Thyroid gland (tissue), 4 donors: ENCODE measurements at places on chromosomes 7 and 10. TPM values are rescaled to one million over a fixed set of nuclear protein-coding genes. Genes with fewer than 3 reads are reported as not detected.

GRCh38 chr10:43594944-43595589 lies 11.2 kb upstream of the ZNF485 start:
- H3K27ac ChIP-seq, result no peak overlapping the region
- H3K4me1 ChIP-seq, result no peaks in the 10 kb centered on the region
- H3K4me3 ChIP-seq, result no peak overlapping the region
- H3K36me3 ChIP-seq, result no peaks in the 10 kb centered on the region
- no peaks in the 10 kb centered on the region for H3K27me3 ChIP-seq
- DNase-seq, result no peak

NRCAM gene
- 12.4 TPM for total RNA-seq

CLEC5A gene
- total RNA-seq, result 1.2 TPM

GRCh38 chr10:88205842-88206446 lies 342.5 kb downstream of the PTEN start:
- H3K36me3 ChIP-seq, result no peaks in the 10 kb centered on the region
- no peak overlapping the region for H3K27ac ChIP-seq
- no peaks in the 10 kb centered on the region for H3K27me3 ChIP-seq
- peak; percentile 26 for DNase-seq
- H3K4me3 ChIP-seq, result no peak overlapping the region

GRCh38 chr10:6567203-6567703 lies 12.8 kb downstream of the PRKCQ start:
- H3K4me1 ChIP-seq, result peaks cover 83% of the 10 kb centered on the region
- no peak overlapping the region for H3K4me3 ChIP-seq
- H3K27me3 ChIP-seq, result no peaks in the 10 kb centered on the region
- peak overlapping the region; percentile 94 for H3K27ac ChIP-seq
- no peaks in the 10 kb centered on the region for H3K36me3 ChIP-seq

DNA sequence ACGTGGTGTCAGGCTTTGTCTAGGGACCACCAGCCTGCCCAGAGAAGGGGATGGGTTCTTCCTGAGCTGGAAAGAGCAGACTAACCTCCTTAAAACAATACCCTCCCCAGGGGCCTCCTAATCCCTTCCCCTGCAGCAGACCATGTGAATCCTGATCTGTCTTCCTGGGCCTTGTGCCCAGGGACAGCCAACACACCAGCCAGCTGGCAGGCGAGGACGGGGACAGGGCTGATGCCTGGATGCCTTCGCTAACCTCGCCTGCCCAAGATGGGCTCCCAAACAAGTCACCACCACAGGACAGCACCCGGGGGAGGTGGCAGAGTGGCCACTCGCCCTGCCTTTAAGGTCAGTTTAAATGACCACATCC lies 17.6 kb downstream of the PODXL start:
- H3K4me1 ChIP-seq, result no peaks in the 10 kb centered on the region
- H3K4me3 ChIP-seq, result no peak overlapping the region
- no peaks in the 10 kb centered on the region for H3K27me3 ChIP-seq
- peak overlapping the region; percentile 3 for H3K27ac ChIP-seq

DNA sequence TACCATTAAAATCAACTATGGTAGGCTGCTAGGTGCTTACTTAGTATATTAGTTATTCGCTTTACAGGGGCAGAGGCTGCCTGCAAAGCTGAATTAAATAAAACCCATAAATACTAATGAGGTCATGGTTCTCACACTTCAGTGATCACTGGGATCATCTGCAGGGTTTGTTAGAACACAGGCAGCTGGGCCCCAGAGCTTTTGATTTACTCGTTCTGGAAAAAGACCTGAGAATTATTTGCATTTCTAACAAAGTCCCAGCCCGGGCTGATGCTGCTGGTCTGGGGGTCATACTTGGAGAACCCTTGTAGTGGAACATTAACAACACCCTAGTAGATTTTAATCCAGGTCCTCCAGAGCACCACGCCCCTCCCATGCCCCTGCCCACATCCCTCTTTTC lies 8.5 kb downstream of the UCN3 start:
- no peaks in the 10 kb centered on the region for H3K27me3 ChIP-seq
- DNase-seq, result no peak

ANKRD7 gene
- 3.3 TPM for total RNA-seq

AGAP6 gene
- 11.5 TPM for total RNA-seq

GRCh38 chr7:63043657-63044543 lies 954.7 kb upstream of the ZNF722 start:
- no peak overlapping the region for H3K4me3 ChIP-seq
- H3K4me1 ChIP-seq, result no peaks in the 10 kb centered on the region
- no peaks in the 10 kb centered on the region for H3K36me3 ChIP-seq
- no peak for DNase-seq
- H3K27ac ChIP-seq, result no peak overlapping the region
- H3K27me3 ChIP-seq, result no peaks in the 10 kb centered on the region

DNA sequence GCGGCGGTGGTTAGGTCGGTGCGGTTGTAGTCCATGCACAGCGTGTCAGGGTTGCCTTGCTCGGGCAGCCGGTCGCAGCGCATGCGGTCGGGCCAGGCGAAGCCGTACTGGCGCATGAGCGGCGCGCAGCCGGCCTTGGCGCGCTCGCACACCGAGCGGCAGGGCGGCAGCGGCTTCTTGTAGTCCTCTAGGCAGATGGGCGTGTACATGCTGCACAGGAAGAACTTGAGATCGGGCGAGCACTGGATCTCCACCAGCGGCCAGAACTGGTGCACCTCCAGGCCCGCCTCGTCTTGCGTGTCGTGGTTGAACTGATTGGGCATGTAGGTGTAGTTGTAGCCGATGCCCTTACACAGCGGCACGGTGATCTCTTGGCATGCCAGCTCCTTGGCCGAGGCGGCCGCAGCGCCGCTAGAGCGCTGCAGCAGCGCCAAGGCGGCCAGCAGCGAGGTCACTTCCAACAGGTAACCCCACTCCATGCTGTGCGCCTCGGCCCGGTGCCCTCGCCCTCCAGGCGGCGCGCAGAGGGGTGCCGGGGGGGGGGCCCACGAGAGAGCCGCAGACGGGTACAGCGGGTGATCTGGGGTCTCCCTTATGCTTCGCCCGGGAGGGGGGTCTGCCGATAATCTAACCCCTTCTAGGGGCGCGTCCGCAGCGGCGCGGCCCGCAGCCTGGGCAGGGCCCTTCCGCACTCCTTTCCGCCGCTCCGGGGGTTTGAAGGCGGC lies 983 bp downstream of the FZD8 start:
- DNase-seq, result peak; percentile 82
- H3K4me3 ChIP-seq, result peak overlapping the region; percentile 84
- peak overlapping the region; percentile 96 for H3K27ac ChIP-seq
- peaks cover 24% of the 10 kb centered on the region for H3K4me1 ChIP-seq
- no peaks in the 10 kb centered on the region for H3K27me3 ChIP-seq

GRCh38 chr7:74544706-74545469 lies 91.2 kb downstream of the GTF2IRD1 start:
- no peaks in the 10 kb centered on the region for H3K27me3 ChIP-seq
- no peak overlapping the region for H3K27ac ChIP-seq
- no peak for DNase-seq
- no peak overlapping the region for H3K4me3 ChIP-seq
- no peaks in the 10 kb centered on the region for H3K4me1 ChIP-seq

DNA sequence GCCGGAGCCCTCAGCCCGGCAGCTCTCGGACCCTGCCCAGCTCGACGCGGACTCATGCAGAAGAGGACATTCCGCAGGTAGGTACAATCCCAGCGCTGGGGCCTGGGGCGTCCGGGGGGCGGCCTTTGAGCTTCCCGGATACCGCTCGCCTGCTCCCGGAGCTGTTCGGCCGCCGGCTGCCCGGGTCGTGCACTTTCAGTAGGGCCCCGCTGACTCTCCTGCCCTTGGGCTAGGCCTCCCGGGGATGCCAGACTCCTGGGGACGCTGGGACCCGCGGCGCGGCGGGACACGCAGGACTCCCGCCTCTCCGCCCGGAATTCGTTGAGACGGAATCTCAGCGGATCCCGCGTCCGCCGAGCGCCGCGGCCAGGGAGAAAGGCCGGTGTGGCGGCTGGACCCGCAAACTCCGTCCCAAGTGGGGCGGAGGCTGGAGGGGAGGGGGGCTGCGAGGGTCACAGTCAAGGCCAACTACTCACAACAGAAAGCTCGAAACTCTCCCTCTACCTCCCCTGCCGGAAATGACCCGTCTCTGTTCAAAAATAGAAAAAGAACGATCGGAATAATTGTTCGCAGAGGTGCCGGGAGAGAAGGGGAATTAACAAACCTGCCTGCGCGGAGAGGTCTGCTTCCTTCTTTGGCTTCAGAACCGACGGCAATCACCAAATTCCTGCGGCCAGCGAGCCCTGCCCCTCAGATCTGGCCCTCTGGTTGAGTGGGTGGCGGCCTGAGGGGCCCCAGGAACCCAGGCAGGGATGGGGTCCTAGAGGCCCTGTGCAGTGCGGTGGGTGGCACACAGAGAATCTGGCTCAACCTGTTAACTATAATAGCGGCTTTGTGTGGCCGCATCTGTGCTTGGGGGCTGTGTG lies 9.2 kb downstream of the TLX1 start:
- H3K27me3 ChIP-seq, result peaks cover 44% of the 10 kb centered on the region
- no peaks in the 10 kb centered on the region for H3K4me1 ChIP-seq
- no peaks in the 10 kb centered on the region for H3K36me3 ChIP-seq
- no peak overlapping the region for H3K27ac ChIP-seq

TAS2R5 gene
- 2.3 TPM for total RNA-seq

- no peak overlapping the region for H3K4me3 ChIP-seq
- no peak overlapping the region for H3K27ac ChIP-seq
- H3K4me1 ChIP-seq, result peaks cover 4% of the 10 kb centered on the region
- no peaks in the 10 kb centered on the region for H3K36me3 ChIP-seq
- no peak for DNase-seq
These were observed 6.3 kb upstream of the IL2RA start for GRCh38 chr10:6068422-6068821.

DNA sequence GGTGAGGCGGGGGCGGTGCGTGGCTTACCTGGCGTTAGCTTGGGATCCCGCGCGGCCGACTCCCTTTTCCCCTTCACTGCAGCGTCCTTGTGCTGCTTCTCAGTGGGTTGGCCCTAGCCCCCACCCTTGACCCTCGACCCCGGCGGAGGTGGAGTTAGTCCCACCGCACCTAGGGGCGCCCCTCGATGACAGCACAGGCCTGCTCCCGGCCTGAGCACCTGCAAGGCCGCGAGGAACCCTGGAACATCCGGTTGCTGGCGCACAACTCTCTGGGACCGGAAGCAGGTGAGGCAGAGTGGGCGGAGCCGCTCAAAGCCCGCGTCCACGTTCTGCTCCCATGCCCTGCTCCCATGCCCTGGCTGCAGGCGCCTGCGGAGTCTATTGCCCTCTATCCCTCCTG lies 266.9 kb downstream of the USP6NL start:
- no peak overlapping the region for H3K4me3 ChIP-seq
- no peaks in the 10 kb centered on the region for H3K27me3 ChIP-seq
- H3K27ac ChIP-seq, result no peak overlapping the region
- no peaks in the 10 kb centered on the region for H3K36me3 ChIP-seq

PIK3AP1 gene
- total RNA-seq, result 10.3 TPM

HOGA1 gene
- total RNA-seq, result 4.5 TPM

TAS2R4 gene
- total RNA-seq, result 1.8 TPM

DNA sequence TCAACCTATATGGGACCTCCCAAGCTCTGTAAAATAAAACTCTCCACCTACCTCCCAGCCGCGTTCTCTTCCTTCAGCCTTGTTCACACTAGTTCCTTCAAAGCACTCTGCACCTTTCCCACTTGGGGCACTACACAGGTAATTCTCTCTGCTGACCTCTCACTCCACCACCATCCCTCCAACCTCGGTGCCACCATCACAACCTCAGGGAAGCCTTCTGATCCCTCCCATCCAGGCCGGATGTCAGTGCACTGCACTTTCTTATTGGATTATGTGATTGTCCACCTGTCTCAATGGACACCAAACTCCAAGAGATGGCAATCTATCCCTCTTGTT lies 7.0 kb downstream of the LARP4B start:
- H3K36me3 ChIP-seq, result no peaks in the 10 kb centered on the region
- no peak overlapping the region for H3K27ac ChIP-seq
- DNase-seq, result no peak
- H3K4me3 ChIP-seq, result no peak overlapping the region
- H3K4me1 ChIP-seq, result peaks cover 60% of the 10 kb centered on the region
- no peaks in the 10 kb centered on the region for H3K27me3 ChIP-seq

GPR85 gene
- 0.24 TPM for total RNA-seq

IFIT1B gene
- total RNA-seq, result not detected

GRCh38 chr10:74081192-74081803 lies 69.3 kb downstream of the AP3M1 start:
- no peaks in the 10 kb centered on the region for H3K36me3 ChIP-seq
- H3K4me1 ChIP-seq, result no peaks in the 10 kb centered on the region
- no peaks in the 10 kb centered on the region for H3K27me3 ChIP-seq
